Non-pigmented ciliary epithelial cell (primary cell): ENCODE measurements at places on chromosomes 16 and 17.

- no peak for DNase-seq
Measured at GRCh38 chr17:2398182-2398581, 2.7 kb downstream of the MNT start.

- DNase-seq: no peak
Measured at GRCh38 chr16:63581570-63581969, 1540.3 kb downstream of the CDH11 start.

DNA sequence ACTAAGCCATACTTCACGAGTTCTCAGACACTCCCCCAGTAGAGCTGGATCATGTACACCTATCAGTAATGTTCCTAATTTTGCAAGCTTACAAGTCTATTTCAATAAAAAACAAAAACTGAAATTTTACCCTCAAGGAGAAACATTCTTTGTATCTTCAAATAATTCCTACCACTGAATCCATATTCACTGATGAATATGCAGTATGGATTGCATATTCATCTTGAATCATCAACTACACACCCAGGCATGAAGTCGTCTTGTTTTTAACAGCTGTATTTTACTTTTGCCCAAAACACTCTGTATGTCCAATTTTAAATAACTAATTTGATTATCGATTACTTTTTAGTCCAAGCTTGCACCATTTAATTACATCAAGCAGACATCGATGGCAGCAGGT, 31.8 kb downstream of the ZDHHC7 start:
- DNase-seq: no peak

DNA sequence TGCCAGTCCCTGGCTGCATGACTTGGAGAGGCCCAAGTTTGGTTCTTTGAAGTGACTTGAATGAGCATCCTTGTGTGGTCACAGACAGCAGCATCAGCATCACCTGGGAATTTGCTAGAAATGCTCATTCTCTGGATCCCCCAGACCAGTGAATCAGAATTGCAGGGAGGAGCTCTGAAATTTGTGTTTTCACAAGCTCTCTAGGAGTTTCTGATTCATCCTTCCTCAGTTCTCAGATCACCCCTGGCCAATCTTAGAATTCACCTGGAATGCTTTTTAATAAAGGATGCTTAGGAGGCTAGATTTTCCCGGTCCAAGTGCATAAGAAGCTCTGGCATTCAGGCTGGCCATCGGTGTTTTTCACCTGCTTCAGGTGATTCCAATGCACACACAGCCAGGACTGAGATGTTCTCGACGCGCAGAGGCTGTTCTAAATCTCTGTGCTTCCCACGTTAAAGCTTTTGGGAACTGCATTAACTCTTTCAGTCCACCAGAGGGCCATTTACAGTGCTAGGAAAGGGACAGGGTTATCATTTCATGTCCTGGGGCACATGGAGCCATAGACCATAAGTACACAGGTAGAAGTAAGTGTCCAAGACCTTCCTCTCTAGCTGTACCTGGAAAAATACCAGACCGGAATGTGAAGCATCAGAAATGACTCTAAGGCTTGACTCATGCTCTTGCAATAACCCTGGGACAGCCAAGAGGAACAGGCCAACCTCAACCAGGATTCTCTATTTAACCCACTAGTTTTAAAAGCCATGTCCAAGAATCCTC, 85.7 kb upstream of the XYLT1 start:
- no peak for DNase-seq

- no peak for DNase-seq
Measured at GRCh38 chr16:69610356-69610755, 44.6 kb downstream of the NFAT5 start.

DNA sequence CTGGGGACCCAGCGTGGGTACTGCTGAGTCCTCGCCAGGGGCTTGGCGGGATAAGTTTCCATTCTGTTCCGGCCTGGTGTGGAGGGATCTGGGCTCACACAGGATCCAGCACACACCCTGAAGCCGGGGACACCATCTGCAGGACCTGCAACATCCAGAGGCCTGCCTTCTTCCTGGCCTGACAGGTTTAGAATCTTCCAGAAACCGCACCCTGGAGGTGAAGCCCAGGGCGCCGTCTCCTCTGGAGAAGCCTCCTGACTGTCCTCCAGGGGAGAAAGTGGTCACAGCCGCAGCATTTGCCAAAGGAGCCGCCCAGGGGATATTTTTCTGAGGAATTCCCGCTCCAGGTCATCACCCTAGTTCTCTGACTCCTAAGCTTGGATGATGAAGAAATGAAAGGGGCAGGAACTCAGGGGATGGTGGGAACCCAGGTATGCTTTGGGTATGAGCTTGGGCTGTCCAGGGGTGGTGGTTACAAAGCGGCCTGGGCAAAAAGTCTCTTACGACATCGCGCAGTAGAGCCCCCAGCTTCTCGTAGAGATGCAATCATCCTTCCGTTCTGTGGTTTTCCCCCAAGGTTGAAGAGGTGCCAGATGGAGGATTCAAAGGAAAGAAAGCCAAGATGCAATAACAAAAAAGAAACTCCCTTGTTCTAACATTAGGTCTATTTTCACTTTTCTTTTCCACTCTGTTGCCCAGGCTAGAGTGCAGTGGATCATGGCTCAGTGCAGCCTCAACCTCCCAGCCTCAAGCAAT, 9.1 kb upstream of the CRISPLD2 start:
- DNase-seq: no peak

GRCh38 chr16:50537533-50538290, 10.5 kb upstream of the NKD1 start:
- no peak for DNase-seq

- no peak for DNase-seq
Measured at GRCh38 chr17:49180998-49181635, 29.3 kb downstream of the GNGT2 start.

- DNase-seq: no peak
Measured at GRCh38 chr17:2138761-2139160, 83.9 kb downstream of the HIC1 start.

DNA sequence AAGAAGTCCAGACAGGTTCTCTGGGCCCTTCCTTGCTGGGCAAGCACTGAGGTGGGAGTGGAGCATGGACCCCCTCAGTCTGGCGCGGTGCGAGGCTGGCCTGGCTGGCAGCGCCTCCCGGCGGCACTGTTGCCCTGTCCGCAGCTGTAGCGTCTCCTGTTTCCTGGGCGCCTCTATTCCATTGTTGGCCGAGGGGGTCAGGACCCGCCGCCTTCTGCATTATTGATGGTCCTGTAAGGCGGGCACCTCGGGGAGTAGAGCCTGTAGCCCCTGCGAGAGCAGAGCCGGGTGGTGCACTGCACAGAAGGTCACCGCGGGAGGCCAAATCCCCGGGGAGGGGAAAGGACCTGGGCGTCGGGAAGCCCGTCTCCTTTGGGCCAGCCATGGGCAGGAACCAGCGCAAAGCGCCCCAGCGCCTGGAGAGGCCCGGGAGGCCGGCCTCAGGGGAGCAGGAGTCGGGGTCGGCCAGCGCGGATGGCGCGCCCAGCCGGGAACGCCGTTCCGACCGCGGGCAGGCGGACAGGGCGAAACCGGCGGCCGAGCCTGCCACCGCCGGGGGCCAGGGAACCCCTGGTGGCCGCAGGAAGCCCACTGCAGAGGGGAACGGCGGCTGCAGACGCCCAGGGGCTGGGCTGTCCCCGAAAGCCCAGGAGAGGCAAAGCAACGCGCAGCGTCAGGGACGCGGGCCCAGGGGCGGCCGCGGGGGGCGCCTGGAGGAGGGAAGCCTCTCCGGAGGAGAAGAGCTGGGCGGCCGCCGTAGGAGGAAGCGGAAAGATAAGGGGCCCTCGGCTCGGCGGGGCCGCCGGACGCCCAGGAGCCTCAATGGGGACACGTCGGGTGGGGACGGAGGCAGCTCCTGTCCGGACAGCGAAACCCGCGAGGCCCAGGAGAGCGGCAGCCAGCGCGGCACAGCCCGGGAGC, at the start of gene MYO15B:
MYO15B (plus strand) TSS at position 126 of the 921 bp plus-strand sequence; CDS start at position 384, 258 bp downstream.
- no peak for DNase-seq

GRCh38 chr16:77823067-77823466, 34.7 kb downstream of the VAT1L start:
- no peak for DNase-seq

DNA sequence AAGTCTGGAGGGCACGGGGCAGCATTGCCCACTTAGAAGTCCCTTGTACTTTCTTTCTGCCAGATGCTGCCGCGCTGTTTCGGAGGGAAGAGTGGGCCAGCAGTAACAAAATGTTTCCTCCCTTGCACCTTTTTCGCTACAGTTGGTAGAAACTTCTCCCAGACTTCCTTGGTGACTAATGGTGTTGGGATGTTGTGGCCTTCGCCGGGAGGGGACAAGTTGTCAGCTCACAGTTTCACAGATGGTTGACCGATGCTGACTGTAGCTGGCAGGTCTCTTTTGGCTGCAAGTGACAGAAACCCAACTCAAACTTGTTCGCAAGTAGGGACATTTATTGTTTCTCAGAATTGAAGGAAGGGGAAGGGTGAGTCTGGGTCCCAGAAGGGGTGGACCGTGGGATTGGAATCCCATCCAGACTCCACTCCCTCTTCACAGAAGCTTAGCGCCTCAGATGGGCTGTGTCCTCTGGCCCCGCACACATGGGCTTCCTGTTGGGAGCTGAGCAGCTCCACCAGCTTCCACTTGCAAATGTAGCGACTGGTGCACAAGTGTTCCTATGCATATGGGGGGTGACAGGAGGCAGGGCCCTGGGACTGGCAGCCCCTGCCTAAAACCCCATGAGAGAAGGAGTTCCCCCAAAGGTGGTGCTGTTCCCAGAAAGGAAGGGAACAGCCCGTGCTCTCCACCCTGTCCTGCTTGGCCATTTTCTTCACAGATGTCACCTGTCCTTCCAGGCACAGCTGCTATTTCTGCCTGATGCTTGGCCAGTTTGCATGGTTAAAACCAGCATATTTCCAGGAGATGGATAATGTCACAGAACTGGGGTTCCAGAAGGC, 30.9 kb upstream of the RPRML start:
- no peak for DNase-seq

DNA sequence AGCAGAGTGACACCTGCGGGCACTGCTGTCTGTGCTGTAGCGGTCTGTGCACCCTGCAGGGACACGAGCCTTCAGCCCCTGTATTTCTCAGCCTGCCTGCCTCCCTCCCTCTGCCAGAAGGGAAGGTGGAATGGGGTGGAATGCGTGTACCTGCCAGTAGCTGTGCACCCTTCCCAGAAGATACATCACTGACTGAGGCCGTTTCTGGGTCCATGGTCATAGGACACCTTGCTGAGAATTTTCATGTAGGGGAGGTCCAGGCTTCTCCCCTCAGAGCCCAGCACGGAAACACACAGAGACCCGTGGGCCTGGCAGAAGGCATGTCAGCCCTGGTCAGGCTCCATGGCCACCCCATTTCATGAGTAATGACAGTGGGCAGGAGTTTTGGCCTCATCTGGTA, 16.5 kb downstream of the DBNDD1 start:
- DNase-seq: no peak

- DNase-seq: no peak
Measured at GRCh38 chr16:86856946-86857586, 278.7 kb downstream of the FOXL1 start.
